ENCODE measurements at places on chromosomes 11 and 22.

DNA sequence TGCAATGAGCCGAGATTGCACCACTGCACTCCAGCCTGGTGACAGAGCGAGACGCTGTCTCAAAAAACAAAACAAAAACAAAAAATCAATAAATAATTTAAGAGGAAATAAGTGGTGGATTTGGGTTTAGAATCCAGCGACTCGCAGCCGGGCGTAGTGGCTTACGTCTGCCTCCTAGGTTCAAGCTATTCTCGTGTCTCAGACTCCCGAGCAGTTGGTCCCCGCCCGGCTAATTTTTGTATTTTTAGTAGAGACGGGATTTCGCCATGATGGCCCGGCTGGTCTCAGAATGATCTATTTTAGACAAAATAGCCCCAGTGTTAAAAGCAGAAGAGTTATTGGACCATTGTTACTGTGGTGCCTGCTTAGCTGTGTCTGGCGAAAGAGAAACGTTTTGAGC lies 29.8 kb downstream of the SNU13 start:
- no peak for DNase-seq

DNA sequence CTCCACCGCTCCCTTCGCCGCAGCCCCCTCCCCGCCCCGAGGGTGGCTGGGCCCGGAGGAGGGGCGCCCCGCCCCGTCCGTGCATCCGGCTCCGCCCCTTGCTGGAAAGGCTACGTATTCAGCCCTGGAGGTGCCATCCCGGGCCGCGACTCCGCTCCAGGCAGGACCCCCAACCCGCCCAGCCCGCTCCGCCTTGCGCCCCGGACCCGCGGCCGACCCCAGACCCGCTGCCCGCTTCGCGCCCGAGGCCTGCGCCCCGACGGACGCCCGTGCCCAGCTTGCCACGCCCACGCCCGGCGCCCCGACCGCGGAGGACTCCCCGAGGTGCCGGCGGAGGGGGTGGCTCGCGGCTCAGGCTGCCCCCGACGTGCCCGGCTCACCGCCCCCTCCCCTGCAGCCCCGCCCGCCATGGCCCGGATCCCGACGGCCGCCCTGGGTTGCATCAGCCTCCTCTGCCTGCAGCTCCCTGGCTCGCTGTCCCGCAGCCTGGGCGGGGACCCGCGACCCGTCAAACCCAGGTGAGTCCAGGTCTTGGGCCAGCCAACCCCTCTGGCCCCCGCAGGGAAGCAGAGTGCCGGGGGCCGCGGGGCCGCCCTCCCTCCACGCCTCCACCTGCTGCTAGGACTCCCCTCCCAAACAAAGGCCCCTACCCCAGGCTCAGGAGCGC lies at the start of gene ADM2:
Gene ADM2, plus strand, starts transcription at position 104 of the 667 bp plus-strand sequence. Its CDS starts 305 bp downstream, at position 409.
- no peak for DNase-seq

DNA sequence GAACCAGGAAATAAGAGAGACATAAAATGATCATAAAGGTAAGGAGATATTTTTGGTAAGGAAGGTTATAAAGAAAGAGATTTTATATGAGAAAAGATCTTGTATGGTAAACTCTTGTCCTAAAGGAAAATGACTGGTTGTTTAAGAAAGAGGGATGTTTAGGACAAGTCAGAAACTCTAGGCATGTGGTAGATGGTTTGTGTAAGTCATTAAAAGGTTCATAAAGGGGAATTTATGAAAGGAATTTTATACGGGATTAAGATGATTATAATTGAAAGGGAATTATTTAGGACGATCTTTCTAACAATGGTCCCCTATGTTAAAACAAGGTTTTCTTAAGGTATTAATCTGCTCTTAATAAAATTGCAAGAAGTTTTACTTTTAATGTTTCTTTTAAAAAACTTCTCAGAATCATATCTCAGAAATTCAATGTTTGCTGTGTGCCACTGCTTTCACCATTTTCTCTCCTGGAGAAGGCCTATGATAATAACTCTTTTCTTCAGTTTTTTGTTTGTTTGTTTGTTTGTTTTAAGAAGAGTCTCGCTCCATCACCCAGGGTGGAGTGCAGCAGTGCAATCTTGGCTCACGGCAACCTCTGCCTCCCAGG lies 13.8 kb upstream of the FBLN1 start:
- no peak for DNase-seq

GRCh38 chr11:128898580-128899344 lies 7.6 kb downstream of the KCNJ5 start:
- no peak for DNase-seq

All from HEK293T (cell line).